ENCODE measurements at places on chromosomes 6 and 20.

- peak; percentile 79 for DNase-seq
Measured at GRCh38 chr6:33694401-33694931, 17.0 kb downstream of the UQCC2 start.

- DNase-seq, result no peak
Measured at GRCh38 chr6:118467181-118467580, 80.9 kb upstream of the PLN start.

GRCh38 chr20:57152557-57152956 is 113.9 kb downstream of the BMP7 start:
- no peak for DNase-seq

DNA sequence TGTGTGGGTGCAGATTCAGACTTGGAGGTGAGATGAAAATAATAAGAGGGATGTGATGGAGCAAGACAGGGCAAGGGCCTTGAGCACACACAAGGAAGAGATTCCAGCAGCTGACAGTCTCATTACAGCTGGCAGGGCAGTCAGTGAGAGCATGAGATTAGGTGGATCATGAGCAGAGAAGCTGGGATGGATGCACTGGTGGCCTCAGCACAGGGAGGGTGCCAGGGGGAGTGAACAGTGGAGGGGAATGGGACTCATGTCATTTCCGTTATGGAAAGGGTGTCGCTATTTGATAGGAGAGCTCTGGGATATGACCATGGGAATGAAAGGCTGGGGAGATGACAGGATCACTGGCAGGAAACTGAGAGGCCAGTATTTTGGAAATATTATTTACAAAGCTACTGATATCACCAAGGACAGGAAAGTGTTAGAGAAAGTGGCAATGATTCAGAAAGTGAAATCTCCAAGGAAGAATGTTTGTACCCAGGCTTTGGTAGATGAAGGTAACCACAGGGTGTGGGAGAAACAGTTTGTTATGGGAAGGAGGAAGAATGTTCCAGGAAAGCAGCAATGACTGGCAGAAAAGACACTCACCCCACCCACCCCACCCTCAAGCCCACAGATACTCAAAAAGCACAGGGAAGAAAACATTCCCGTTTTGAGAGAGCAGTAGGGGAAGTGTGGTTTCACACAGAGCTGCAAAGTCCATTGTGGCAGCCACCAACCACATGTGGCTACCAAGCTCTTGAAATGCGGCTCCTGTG is 214.7 kb upstream of the PROKR2 start:
- no peak for DNase-seq

DNA sequence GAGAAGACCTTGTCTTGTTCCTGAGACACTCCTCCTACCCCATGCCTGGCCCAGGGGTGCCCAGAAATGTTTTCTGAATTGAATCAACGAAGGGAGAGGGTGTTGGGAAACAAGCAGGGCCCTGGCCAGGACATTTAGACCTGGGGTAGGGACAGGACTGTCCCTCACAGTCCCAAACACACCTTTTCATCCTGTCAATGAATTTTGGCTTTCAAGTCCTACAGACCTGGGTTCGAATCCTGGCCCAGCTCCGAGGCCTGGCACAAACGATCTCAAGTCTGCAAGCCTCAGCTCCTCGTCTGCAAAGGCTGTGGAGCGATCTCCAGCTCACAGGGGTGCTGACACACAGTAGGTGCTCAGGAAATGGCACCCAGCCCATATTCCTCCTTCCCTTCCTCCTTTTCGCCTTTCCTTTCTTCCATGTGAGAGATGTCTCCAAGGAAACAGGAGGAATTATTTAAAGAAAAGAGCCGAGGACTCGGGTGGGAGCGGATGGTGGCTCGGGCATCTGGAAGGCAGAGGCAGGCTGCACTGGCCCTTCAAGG is 7.3 kb upstream of the DLGAP4 start:
- DNase-seq, result no peak

DNA sequence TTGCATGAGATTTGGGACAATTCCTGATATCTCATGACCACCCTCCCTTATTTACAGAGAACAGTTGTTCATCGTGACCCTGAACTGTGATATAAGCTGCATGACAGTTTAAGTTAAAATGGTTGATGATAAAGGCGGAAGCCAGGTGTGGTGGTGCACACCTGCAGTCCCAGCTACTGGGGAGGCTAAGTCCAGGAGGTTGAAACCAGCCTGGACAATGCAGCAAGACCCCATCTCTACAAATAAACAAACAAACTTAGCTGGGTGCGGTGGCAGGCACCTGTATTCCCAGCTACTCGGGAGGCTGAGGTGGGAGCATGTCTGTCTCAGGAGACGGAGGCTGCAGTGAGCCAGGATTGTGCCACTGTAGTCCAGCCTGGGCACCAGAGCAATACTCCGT is 24.1 kb downstream of the COL20A1 start:
- no peak for DNase-seq

DNA sequence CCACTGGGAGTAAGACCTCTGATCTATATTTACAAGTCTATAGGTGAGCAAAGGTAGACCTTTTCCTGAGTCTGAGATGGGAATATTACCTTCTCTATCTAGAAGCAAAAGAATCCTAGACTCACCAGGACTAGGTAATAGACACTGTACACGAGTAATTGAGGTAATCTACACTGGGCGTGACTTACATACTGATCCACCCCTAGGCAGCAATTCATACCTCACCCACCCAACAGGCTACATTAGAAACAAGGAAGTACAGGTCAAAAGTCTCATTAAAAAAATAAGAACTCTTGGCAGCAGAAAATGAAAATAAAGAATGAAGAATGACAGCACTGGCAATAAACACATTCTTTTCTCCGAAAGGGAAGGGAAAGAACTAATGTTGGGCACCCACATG is 7.6 kb downstream of the CSNK2A1 start:
- DNase-seq, result no peak

GRCh38 chr6:133757335-133757734 is 131.6 kb upstream of the TCF21 start:
- no peak for DNase-seq

DNA sequence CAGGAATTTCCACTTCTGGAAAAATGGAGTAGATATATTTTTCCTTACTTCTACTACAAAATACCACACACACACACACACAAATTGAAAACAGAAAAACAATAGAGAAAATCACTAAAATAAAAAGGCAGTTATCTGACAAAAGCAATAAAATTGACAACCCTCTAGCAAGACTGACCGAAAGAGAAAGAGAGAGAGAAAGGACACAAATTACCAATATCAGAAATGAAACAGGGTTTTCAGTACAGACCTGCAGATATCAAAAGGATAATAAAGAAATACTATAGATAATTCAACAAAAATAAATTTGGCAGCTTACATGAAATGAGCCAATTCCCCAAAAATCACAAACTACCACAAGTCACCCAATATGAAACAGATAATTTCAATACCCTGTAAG is 104.7 kb downstream of the OPRM1 start:
- DNase-seq, result no peak

- no peak for DNase-seq
Measured at GRCh38 chr20:13322198-13322597, 101.1 kb downstream of the ISM1 start.

GRCh38 chr6:132820629-132821381 is 6.4 kb downstream of the RPS12 start:
- peak; percentile 28 for DNase-seq

DNA sequence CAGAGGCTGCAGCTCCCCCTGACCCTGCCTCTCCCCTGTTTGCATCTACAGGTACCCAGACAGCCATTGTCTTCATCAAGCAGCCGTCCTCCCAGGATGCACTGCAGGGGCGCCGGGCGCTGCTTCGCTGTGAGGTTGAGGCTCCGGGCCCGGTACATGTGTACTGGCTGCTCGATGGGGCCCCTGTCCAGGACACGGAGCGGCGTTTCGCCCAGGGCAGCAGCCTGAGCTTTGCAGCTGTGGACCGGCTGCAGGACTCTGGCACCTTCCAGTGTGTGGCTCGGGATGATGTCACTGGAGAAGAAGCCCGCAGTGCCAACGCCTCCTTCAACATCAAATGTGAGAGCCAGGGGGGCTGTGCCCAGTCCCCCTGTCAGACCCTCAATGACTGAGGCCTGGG is 42.1 kb upstream of the SRF start:
- DNase-seq, result no peak

DNA sequence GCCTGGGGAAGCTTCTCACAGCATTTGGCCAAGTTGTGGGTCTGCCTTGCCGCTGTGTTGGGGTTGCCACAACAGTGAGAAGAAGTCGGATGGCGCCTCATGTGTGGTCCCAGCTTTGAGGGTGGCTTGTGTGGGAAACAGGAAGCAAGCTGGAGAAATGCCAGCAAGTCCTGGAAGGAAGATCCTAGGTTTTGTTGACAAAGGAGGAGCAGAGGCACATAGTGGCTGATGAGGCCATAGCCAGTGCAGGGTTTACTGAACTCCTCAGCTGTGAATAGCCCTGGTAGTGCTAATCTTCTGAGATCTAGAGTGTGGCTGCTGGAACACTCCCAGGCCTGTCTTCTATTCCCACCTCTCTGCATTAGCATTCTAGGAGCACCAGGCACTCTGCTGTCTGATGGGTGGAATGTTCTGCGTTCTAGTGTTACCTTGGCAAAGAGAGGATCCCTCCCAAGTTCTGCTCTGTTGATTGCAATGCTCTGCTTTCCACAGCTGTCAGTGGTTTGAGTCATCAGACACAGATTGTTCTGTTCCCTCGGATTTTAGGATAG is 25.2 kb downstream of the SNPH start:
- DNase-seq, result no peak

GRCh38 chr6:144653885-144654505 is 368.9 kb downstream of the UTRN start:
- DNase-seq, result no peak

DNA sequence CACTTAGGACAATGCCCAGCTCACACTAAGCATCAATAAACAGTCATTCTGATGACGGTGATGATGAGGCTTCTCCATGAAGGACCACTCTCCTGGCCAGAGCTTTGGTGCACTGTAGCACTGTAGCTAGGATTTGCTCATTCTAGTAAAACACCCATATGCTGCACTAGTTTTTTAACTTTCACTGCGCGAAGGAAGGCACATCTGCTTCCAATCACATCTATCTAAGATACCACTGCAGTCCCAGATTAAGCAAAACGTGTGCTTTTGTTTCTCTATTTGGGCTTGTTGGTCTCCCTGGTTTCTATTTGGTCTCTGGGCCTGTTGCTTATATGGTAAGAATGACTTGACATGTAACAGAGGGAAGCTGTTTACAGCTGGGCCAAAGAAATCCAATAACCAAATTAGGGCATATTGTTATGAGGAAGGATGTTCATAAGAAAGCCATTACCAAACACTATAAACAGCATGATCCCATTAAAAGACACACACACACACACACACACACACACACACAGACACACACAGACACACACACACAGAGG is 62.4 kb downstream of the FAM229B start:
- no peak for DNase-seq

DNA sequence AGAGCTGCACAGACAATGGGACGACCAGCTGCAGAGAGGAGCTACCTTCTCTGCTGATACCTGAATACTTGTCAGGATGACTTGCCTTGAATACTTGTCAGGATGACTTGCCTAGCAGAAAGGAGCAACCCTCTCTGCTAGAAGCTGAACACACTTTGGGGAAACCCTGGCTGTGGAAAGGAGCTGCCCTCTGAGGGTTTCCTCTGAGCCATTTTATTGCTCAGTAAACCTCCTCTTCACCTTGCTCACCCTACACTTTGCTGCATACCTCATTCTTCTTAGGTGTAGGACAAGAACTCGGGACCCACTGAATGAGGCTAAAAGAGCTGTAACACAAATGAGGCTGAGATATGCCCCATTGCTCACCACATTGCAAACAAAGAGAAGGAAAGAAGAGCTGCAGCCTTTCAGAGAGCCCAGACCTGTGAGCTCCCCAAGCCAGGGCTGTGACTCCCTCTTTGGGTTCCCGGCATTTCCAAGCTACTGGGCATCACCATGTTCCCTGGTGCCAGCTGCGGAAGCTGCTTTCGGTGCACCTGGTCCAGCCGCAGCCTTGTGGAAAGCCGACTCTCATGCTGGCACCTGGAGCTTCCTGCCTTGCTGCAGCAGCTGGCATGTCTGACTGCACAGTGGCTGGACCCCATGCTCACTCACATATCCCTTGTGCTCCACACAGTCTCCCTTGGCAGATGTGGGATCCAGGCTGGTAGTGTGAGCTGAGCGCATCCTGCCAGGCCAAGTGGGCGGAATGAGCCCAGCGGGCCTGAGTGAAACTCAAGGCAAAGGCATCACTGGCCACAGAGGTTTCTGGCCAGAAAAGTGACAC is 106.7 kb upstream of the AHI1 start:
- DNase-seq, result no peak

- no peak for DNase-seq
Measured at GRCh38 chr6:44531442-44532015, 144.0 kb downstream of the CDC5L start.

GRCh38 chr20:12098421-12098820 is 180.7 kb downstream of the BTBD3 start:
- DNase-seq, result no peak

GRCh38 chr6:133551436-133551835 is 310.3 kb downstream of the EYA4 start:
- no peak for DNase-seq

GRCh38 chr6:4224067-4224978 is 88.9 kb upstream of the ECI2 start:
- DNase-seq, result no peak

DNA sequence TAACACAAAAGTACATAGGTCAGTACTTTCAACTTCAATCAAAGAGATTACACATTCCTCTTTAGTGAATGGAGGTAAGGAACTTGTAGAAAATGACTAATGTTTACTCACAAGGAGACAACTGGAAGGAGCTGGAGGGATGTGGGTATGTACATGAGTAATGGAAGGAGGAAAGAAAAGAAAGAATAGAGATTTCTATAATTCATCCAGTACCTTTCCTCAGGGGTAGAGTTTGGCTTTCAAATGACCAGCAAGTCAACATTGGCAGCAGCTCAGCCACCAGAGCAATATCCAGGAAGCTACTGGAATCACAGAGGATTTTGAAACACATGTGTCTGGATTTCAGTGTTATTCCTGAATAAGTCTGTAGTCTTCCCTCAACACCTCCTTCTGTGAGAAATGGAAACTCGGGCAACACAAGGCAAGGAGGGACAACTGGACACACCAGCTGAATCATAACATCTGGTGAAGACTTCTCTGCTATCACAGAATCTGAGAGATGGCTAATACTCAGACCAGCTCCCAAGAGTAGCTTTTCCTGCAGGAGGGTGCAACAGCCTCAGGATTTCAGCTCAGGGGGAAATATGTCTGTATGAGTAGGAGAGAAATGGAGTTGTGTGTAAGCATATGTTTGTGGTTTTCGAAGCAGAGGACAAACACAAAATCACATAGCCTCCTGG is 98.8 kb downstream of the HAO1 start:
- no peak for DNase-seq

- no peak for DNase-seq
Measured at GRCh38 chr20:48332555-48332954, 495.2 kb downstream of the PREX1 start.

DNA sequence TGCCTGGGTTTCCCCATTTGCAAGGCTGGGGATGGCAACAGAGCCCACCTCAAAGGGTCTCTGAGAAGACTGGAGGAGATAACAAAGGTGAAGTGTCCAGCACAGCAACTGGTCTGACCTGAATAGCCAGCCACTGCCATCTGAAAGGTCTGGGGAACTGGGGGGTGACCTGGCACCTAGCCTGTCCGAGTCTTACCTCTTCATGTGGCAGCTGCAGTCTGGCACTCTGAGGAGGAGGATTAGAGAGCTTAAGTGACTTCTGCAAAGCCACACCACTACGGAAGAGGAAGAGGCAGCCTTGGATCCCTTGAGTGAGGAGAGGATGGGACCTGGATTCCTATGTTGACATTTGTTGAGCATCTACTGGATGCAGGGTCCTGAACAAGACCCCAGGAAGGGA is 22.2 kb downstream of the C20orf203 start:
- DNase-seq, result no peak

GRCh38 chr6:101117393-101118135 is 236.4 kb upstream of the ASCC3 start:
- DNase-seq, result no peak

All from stimulated activated CD4-positive, alpha-beta T cell treated with anti-CD3 and anti-CD28 coated beads, Interleukin-2, amount 100 ng/mL, for 24 hours (primary cell).